ENCODE measurements at places on chromosomes 2 and 18.

DNA sequence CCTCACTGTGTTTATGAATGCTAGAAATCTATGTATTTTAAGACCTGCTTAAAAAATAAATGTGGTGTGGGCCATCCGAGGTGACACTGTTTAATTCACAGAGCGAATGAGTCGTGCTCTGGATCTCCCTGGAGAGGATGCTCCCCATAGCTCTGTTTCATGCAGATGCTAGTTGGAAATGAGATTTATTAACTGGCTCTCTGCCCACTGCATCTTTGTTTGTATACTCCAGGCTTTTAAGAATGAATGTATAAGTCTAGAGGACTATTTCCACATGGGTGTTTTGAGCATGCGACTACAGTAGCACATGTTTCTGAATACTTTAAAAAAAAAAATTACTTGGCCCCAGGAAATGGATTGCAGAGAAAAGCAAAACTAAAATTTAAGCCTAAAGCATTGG lies 3.9 kb downstream of the MAPRE2 start:
- DNase-seq, result peak; percentile 68

- no peak for DNase-seq
These were observed 44.8 kb downstream of the VIT start for GRCh38 chr2:36741188-36741837.

- DNase-seq, result peak; percentile 11
These were observed 70.0 kb upstream of the ATP5MC3 start for GRCh38 chr2:175251425-175252041.

GRCh38 chr18:74669136-74669798 lies 71.6 kb downstream of the ZNF407 start:
- no peak for DNase-seq

DNA sequence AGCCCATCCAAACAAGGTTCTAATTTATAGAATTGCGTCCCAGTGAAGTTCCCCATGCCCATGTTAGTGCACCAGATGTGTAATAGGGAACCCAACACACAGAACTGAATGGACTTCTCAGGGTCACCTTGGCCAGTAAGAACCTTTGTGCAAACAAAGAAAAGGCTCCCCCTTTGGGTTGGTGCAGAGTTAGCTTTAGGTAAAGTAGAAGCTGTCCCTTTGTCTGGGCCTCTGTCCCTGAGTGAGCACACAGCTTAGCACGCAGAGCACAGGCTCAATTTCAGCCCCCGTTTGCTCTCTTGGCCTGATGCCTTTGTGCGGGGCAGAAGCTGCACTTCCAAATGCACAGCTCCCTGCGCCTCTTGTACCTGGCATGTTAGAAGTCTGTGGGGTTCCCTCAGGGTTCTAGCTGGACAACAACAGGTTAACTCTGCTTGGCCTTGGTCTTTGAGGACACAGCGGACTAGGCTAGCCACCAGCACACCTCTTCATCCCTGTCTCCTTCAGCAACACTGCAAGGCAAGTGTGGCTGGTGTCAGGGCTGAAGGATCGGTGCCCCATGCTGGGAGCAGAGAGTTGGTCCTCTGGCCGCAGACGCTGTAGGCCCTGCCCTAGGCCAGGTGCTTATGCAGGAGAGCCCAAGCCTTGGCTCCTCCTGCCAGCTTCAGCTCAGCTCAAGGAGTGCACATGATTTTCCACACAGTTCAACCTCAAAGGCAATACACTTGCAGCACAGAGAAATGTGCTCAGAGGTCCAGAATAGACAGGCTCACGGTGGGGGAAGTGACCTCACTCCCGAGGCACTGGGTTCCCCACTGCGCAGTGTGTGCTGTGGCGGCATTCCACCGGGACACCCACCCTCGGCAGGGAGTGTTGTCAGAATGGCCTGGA lies 73.3 kb upstream of the FOSL2 start:
- DNase-seq, result no peak

GRCh38 chr2:141748616-141749015 lies 382.2 kb downstream of the LRP1B start:
- no peak for DNase-seq

- DNase-seq, result no peak
These were observed 12.4 kb downstream of the CIB4 start for GRCh38 chr2:26628561-26629345.

- DNase-seq, result no peak
These were observed 34.3 kb upstream of the MYCN start for GRCh38 chr2:15905986-15906491.

DNA sequence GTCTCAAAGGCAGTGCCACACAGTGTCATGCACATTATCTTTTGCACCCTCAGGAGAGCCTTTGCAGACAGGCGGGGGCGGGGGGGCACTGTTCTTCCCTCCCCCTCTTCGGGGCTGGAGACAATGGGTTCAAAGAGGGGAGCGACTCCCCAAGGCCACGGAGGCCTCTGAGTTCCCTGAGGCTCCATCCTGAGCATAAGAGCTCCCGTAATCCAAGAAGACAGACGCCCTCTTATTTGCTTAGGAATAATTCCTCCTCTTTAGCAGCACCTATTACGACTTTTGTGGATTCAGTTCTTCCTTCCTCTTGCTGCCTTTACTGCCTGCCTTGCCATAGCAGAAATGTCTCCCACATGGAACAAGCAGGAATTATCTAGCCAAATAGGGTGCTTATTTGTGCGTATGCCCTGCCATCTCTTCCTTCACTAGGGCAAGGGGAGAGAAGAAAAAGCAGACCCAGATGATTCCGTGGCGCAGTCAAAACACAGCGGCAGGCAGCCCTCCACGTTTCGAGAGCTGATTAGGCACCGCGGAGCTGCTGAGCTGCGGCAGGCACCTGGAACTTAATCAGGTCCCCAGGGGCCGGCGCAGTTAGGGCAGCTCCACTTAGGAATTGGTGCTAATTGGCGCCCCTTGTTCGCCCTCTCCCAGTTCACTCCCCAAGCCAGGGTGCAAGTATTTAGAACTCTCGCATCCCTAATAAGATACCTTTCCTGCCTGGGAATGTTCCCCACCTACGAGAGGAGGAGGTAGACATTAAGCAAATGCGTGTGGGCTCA lies 233.4 kb upstream of the MYT1L start:
- DNase-seq, result no peak

GRCh38 chr2:192438239-192438638 lies 243.5 kb upstream of the TMEFF2 start:
- DNase-seq, result no peak

DNA sequence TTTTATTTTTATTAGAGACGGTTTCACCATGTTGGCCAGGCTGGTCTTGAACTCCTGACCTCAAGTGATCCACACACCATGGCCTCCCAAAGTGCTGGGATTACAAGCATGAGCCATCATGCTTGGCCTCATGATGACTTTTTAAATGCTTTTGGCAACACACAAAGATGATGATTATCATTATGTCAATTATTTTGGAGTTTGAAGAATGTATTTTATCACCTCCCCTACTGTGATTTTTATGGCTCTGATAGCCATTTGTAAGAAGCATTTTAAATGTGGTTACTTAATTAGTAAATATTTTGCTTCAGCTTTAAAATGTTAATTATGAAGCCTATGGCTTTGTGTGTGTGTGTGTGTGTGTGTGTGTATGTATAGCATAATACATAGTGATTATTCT lies 45.1 kb upstream of the RAB27B start:
- DNase-seq, result peak; percentile 22

- no peak for DNase-seq
These were observed 669.6 kb upstream of the VRK2 start for GRCh38 chr2:57376985-57377384.

DNA sequence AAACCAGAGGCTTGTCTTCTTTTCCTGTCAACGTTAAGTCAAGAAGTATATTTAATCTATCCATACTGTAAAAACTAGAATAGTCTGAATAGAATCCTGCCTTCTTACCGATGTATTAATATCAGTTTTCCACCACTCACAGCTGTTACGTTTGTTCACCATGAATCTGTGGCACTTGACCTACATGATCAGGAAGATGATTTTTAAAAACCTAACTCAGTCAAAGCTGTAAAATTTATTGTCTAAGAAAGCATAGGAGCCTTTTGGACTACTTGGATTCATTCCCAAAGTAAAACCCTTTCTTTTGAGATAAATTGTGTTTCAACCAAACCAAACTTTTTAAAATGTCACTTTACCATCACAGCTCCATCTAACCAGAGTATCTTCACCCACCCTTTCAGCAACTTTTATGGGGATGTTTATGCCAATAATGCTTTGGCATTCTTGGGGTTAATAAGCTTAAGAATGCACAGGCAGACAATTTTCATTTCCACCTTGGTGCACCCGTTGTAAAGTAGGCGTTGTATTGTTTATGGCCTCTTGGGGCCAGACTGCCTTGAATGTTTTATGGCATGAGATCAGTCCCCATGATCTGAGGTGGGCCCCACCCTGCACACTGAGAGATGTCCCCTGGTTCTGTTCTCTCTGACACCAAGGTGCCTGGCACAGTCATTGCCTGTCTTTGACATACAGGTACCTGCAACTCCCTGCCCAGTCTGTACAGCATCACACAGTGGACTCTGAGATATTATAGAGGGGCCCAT lies 176.2 kb upstream of the EPAS1 start:
- no peak for DNase-seq

DNA sequence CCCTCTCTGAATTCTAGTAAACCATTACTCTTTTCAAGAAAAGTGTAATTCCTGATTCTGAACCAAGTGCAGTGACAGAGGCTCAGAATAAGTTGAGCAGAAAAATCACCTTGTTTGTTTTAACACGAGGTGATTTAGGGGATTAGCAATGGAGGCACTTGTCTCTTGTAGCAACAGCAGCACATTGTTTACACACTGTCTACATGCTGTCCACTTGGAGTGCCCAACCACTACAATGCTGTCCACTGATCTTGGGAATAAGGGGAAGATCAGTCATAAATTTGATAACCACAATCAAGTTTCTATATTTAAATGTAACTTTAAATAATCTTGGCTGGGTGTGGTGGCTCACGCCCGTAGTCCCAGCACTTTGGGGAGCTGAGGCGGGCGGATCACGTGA lies 13.9 kb upstream of the RMND5A start:
- DNase-seq, result no peak
